ENCODE measurements at places on chromosomes 16 and 17.

GRCh38 chr16:53415504-53415903, 18.8 kb upstream of the RBL2 start:
- peak; percentile 80 for DNase-seq

DNA sequence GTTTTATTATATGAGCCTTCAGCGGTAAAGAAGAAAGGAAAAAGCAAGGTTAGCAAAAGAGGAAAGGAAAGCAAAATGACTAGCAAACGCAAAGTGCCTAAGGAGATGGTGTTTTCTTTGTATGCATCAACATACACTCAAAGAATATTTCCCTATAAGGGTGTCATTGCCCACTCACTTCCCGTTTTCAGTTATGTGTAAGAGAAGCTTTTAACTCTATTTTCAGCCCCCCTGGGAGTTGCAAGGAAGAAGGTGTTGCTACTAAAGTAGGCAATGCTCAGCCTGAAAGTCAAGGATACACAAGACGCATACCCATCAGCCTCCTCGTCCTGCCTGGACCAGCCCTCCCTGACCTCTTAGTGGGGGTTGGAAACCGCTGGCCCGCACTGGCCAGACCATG, 267.7 kb upstream of the ZFHX3 start:
- DNase-seq = no peak

- peak; percentile 50 for DNase-seq
Observed at GRCh38 chr17:44828919-44829522, 1.1 kb downstream of the GJC1 start.

- DNase-seq = no peak
Observed at GRCh38 chr17:47295037-47295873, 28.5 kb upstream of the EFCAB13 start.

DNA sequence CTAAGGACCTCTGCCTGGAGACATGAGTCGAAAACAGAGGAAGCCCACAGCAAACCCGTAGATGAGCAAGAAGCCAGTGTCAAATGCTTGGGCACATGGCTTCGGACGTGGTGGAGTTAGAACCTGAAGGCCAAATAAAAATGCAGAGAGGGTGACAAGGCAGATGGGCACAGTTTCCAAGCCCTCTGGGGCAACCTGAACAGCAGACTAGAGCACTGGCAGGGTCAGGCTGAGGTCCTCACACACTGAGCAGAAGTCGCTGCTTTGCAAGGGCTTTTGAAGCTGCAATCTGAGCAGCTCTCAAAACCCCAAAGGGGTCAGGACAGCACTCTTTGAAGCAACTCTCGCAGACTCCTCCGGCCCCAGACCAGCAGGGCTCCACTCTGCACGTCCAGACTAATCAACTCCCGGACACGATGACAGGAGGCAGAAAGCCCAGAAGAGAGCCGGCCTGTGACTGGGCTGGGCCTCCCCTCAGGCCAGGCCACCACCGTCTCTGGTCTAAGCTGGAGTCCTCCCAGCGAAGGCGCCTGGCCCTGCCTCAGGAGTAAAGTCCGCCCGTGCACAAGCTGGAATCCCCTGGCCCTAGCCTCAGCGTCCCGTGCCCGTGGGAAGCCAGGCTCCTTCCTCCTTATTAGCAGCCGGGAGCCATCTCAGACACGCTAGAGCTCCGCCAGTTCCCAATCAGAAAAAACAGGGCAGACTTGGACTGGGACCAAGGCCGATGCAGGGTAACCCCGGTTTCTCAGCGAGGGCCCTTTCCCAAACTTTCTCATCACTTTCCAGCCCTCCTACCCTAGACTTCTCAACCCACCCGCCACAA, 924 bp downstream of the SMARCD2 start:
- peak; percentile 84 for DNase-seq

DNA sequence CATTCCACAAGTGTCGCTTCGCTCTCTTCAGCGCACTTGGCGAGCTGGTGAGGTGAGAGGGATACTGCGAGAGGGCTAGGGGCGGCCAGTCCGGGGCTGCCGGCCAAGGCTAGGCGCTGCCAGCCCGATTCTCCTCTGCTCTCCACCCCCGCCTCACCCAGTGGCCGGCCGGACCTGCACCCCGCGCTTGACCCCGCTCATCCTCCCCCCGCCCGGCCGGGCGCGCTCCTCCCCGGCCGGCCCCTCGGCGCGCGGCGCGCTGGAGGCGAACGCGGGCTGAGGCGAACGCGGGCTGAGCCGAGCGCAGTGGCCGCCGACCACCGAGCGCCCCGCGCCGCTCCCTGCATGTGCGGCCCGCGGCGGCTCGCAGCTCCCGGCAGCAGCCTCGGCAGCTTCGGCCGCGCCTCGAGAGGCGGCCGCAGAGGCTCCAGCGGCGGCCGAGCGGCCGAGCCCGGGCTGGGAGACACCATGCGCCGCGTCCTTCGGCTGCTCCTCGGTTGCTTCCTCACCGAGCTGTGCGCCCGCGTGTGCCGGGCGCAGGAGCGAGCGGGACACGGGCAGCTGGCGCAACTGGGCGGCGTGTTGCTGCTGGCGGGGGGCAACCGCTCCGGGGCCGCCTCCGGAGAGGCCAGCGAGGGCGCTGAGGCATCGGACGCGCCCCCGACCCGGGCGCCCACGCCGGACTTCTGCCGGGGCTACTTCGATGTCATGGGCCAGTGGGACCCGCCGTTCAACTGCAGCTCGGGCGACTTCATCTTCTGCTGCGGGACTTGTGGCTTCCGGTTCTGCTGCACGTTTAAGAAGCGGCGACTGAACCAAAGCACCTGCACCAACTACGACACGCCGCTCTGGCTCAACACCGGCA, at the start of gene SHISA9:
TSS of gene SHISA9 (plus strand) at position 2 of the 865 bp plus-strand sequence.
- peak; percentile 74 for DNase-seq

DNA sequence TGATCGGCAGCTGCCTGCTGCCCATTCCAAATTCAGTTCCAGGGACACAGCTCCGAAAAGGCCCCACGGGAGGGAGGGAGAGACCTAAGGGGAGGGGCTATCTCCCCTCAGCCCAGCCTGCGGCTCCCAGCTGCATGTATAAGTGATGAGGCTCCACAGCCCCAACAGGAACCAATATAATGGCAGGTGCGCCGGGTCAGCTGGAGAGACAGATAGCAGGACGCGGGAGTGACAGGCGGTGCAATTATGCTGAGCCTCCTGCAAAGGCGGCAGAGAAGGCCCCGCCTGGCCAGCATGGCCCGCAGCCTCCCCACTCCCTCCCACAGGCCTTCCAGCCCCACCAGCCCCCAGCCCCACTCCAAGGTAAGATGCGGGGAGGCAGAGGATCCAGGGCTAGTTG, 8.1 kb upstream of the C1QL1 start:
- peak; percentile 64 for DNase-seq

- no peak for DNase-seq
Observed at GRCh38 chr17:27466743-27467375, 10.6 kb downstream of the KSR1 start.

DNA sequence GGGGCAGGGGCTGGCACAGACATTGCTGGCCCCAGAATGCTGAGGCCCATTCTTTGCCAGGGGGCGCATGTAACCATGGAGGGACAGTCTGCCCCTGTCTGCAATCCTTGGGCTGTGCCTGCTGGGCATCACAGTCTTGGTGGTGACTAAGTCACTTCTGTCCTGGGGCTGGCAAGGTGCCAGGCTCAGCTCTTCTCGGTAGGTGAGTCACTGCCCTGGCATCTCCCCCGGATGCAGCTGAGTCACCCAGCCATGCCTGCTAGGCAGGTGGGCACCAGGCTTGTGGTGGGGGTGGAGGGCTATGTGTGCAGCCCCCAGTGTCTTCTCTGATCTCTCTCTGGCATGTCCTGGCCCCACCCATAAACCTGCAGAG, 5.6 kb downstream of the RARA start:
- DNase-seq = peak; percentile 59

GRCh38 chr17:79207960-79208359, 133.3 kb downstream of the ENGASE start:
- DNase-seq = peak; percentile 58

DNA sequence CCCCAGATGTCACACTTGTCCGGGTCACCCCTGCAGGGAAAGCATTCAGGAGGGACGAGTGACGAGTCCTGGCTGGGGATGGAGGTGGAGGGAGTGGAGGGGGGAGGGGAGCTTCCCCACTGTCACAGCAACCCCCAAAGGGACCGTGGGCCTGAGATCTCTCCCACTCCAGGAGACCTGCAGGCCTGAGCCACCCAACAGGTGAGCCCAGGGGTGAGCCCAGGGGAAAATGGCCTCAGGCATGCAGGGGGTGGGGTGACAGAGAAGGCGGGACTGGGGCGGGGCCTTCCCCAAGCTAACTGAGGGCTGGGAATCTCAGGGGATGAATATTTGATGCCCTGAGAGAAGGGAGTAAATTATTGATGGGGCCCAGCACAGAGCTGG, 2.4 kb downstream of the USH1G start:
- no peak for DNase-seq

DNA sequence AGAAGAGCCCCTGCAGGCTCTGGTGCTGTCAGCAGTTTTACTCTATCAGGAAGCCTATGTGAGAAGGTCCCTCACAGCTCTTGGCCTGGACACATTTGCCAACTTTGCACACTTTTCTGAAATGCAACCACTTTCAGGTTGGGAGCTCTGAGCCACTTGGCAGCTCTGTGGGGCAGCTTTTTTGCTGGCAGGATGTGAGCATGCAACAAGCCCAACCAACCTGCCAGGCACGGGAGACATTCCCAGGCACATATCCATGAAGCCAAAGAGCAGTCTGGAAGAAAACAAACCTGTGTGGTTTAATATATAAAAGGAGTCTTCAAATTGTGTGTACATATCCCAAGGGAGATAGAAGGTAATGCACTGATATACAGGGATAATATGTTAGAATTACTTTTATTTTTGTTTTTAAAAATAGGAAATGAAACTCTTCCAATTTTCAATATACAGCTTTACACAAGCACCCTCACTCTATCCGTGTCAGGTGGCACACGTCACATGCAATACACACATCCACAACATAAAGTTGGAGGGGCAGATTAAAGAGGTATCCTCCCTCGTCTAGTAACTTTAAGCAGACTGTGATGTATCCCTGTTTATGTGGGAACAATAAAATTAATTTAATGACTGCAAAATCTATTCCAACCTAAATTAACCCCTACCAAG, 57.4 kb upstream of the COX10 start:
- no peak for DNase-seq

DNA sequence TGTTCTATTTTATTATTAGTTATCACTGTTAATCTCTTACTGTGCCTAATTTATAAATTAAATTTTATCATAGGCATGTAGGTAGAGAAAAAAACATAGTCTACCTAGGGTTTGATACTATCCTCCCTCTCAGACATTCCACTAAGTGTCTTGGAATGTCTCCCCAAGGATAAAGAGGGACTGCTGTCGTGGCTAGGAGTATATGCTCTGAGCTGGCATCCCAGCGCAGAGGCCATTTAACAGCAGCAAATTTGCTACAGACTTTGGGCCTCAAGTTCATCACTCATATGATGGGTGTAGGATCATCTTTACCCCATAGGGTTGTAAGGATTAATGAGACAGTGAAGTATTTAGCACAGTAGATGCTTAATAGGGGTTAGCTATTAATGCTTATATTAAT, 56.7 kb downstream of the ZFHX3 start:
- DNase-seq = no peak

- DNase-seq = no peak
Observed at GRCh38 chr17:21213638-21214014, 335 bp downstream of the TMEM11 start.

GRCh38 chr17:13702266-13702665, 100.5 kb upstream of the HS3ST3A1 start:
- no peak for DNase-seq

DNA sequence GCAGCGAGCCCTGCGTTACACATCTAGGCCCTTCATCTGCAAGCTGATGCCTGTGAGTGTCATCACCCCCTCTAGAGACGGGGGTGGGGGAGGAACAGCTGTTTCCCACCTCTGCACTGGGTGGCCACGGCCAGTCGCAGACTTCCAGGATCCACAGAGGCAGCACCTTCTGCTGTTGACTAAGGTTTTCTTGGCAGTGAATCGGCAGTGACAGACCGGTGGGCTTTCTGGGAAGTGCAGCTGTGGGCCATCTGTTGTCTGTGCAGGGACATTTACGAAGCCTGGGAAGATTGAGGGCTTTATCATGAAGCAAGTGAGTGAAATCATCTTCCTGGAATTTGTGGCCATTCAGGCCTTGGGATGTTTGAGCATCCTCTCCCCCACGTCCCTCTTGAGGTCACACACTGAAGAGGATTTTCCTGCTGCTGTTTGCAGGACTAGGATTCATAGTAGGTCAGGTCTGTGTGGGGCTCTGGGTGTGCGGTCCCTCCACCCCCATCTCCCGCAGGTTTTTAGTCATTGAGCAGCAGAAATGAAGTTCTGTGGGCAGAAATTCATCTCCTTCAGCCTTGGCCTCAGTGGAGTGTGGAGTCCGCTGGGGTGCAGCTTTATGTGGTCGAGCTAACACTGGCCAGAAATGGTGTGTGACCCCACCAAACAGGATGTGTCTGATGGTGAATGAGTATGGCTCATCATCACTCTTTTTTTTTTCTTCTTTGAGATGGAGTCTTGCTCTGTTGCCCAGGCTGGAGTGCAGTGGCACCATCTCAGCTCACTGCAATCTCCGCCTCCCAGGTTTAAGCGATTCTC, 12.0 kb downstream of the PGS1 start:
- DNase-seq = peak; percentile 90

DNA sequence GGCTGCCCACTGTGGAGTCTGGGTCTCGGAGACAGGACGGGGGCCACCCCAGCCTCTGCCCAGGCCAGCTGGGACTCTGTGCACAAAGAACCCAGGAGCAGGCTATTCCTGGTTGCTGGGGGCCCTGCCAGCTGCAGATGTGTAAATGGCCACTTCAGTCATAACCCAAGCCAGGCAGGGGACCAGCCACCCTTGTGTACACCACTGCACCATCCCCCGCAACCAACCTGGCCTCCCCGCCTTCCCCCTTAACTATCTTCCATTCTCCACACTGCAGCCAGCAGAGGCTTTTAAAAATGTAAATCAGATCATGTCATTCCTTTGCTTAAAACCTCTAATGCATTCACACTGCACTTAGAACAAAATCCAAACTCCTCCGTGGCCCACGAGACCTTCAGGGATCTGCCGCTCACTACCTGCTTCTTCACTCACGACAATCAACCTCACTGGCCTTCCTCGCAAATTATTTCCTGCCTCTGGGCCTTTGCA, 28.3 kb downstream of the RTN4RL1 start:
- DNase-seq = no peak

DNA sequence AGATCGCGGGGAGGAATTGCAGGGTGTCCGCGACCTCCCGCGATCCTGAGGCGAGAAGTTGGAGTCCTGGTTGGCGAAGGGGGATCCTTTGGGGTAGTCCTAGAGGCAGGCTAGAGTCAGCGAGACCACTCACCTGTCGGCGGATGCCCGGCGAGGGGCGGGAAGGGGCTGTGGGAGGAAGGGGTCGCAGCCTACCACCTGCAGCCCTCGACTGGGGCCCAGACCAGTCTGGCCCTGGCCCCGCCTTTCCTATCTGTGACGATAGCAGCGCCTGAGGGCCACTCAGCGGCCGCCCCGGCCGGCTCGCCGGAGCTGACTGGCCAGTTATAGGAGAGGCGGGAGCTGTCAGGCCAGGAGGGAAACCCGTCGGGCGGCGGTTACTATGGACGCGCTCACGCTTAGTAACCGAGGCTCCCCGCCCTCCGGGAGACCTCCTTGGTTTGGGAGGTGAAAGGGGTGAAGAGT, at the start of gene TEKT3:
TSS of gene TEKT3 (minus strand) at position 213 of the 465 bp plus-strand sequence. CDS start 10,012 bp downstream, outside the sequence.
- DNase-seq = peak; percentile 99

All from endodermal cell (in vitro differentiated cells).